ENCODE measurements at places on chromosomes 4 and X.
A peak's percentile ranks its signal among the peaks of the same experiment; 100 is the strongest.

DNA sequence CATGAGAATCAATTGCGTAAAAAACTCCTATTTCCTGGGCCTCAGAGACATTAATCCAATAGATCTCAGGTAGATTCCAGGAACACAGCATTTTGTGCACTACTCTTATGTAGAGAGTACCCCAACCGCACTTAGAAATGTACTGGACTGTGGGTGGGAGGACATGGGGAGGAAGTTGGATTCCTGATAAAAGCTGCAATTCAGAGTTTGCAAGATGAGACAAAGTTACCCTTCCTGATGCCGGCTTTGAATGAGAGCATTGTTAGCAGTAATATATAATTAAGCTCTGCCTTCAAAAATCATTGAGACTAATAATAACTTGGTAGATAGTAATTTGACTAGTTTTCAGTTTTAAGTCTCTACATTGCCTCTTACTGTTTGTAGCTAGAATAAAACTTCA, 323.3 kb upstream of the GALNT7 start:
- DNase-seq: no peak

GRCh38 chr4:185201977-185202962, 1.5 kb downstream of the CFAP97 start:
- DNase-seq: no peak

GRCh38 chrX:151634937-151635336, 60.3 kb upstream of the PRRG3 start:
- DNase-seq: no peak

DNA sequence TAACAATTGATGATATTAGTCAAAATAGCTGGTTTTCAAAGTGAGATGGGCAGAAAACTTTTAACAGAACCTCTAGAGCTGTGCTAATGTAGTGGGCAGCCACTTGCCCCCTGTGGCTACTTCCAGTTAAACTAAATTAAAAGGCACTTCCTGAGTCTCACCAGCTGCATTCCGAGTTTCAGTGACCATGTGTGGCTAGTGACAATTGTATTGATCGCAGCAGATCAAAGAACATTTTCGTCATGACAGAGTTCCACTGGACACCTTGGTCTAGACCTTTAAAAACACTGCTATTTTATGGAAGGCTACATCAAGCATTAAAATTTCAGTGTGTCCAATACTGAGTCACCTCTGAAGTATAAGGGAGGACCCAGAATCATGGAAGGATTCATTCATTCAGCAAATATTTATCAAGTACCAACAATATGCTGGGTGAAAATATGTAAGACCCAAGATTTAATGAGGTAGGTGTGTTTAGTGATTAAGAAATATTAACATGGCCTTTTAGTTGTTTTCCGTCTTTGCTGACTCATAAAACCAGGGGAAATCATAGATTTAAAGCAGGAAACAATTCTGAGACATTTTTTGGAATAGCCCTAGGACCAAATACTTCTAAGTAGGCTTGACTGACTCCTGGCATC, 5.1 kb upstream of the FAT1 start:
- no peak for DNase-seq

DNA sequence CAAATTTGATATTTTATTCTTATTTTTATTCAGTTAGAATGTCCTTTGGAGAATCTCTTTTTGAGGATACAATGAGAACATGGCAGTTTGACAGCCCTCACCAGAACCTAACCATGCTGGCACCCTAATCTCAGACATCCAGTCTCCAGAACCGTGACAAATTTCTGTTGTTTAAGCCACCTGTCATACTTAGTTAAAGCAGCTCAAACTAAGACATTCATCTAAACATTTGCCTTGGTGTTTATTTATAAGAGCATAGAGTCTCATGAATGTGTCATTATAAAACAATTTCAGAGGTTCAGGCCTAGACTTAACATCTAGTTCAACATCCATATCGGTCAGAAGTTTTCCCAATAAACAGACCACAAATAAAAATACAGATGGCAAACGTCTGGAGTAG, 125.1 kb upstream of the FUNDC1 start:
- DNase-seq: no peak

- DNase-seq: no peak
These were observed 438.1 kb upstream of the PCDH10 start for GRCh38 chr4:132710971-132711370.

DNA sequence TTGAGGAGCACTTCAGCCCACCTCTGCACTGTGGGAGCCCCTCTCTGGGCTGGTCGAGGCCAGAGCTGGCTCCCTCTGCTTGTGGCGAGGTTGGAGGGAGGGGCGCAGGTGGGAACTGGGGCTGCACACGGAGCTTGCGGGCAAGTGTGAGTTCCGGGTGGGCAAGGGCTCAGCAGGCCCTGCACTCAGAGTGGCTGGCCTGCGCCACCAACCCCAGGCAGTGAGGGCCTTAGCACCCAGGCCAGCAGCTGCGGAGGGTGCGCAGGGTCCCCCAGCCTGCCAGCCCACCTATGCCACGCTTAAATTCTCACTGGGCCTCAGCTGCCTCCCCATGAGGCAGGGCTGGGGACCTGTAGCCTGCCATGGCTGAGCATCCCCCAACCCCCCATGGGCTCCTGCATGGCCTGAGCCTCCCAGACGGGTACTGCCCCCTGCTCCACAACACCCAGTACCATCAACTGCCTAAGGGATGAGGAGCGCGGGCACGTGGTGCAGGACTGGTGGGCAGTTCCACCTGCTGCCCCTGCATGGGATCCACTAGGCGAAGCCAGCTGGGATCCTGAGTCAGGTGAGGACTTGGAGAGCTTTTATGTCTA, 110.9 kb downstream of the SLC39A8 start:
- DNase-seq: no peak

DNA sequence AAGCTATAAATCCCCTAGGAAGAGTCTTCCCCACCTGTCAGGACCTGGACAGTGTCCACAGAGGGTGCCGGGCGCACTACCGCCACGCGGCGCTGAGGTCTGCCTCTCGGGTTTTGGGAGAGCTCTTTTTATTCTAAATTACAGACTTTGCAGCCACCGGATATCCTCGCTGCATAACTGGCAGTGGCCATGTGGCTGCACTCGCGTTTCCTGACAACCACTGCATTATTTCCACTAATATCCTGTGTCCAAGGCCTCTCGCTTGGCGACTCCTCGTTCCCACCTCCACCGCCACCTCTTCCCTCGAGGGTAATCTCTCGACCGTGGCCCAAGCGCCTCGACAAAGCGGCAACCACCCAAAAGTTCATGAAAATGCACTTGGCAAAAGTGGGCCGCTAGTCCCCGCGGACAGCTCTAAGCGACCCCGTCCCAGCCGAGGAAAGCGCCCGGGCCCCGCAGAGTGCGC, 512 bp upstream of the TMEM131L start:
- DNase-seq: peak; percentile 55

- no peak for DNase-seq
These were observed 106.7 kb upstream of the PSAPL1 start for GRCh38 chr4:7541414-7541810.

DNA sequence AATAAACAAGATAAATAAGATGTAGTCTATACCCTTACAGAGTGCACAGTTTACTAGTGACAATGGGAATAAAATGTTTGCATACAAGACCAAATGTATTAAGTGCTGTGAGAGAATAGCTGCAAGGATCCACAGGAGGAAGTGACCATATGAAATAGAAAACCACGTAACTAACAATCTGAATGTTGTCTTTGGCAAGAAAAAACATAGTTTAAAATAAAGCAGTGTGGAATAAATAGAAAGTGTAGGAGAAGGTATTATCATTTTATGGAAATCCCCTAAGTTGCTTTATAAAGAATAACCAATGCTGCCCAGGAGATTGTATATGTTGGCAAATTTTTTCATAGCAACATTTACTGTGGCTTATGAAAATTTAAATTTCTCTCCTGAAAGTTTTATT, 116.1 kb downstream of the PCDH7 start:
- DNase-seq: no peak

DNA sequence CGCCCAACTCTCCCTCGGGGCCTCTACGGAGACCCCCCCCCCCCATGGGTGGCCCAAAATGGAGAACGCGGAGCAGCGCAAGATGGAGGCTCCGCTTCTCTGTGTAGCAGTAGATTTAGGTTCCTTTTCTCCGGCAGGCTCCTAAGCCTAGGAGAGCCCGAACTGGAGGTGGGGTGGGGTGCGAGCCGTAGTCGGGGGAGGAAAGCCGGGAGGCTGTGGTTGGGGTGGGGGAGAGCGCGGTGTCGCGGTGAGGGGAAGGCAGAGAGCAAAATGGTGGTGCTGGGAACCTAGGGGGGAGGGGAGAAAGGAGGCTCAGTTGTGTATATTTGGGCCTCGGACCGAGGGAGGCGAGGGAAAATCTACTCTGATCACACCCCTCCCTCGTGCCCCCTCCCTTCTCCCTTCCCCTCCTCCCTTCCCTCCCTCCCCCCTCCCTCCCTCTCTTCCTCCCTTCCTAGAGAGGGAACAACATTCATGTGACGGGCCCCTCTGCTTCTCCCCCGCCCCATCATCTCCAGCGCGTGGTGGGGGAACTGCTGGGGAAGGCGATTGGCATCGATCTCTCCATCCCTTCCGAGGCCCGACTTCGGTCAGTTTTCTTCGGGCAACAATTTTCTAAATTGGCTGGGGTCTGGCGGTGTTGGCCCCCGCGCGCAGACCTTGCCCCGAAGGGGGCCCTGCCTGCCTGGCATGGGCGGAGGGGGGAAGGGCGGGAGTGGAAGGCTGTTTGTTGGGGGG, at the start of gene STAG2:
Gene STAG2 (plus strand): TSS at position 439 of the 738 bp plus-strand sequence. CDS start 60,922 bp downstream, outside the sequence.
- DNase-seq: peak; percentile 48

- DNase-seq: no peak
These were observed 137.8 kb downstream of the FBXW7 start for GRCh38 chr4:152398060-152398459.

GRCh38 chrX:45322382-45322781, 121.7 kb upstream of the DIPK2B start:
- peak; percentile 21 for DNase-seq

DNA sequence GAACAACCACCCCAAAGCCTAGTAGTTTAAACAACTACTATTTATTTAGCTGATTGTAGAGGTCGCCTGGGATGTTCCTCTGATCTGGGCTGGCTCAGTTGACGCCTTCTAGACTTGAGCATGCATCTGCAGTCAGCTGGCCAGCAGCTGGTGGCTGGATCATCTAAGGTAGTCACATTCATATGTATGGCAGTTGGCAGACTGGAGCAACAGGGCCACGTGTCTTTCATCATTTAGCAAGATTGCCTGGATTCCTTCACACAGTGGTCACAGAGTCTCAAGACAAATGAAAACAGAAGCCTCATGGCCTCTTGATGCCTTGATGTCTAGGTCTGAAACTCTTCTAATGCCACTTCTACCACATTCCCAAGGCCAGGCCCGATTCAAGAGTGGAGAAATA, 220.6 kb upstream of the S100G start:
- no peak for DNase-seq

GRCh38 chrX:13764281-13764680, 29.7 kb downstream of the OFD1 start:
- DNase-seq: no peak

DNA sequence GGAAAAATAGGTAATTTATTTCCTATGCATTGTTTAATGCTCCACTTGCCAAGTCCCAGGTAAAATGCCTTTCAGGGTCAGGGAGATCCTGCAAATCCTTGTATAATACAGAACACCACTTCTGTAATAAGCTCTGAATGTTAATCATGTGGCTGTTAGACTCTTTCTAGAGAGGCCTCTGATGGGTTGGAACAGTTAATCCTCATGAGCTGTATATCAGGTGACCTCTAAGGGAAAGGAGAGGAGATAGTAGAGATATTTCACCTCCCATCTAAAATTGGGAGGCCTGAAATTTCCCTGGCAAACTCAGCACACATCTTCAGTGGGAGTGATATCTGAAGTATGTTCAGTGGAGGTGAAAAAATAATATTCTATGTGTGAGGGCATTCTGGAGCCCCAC, 210.6 kb upstream of the WDFY3 start:
- no peak for DNase-seq

DNA sequence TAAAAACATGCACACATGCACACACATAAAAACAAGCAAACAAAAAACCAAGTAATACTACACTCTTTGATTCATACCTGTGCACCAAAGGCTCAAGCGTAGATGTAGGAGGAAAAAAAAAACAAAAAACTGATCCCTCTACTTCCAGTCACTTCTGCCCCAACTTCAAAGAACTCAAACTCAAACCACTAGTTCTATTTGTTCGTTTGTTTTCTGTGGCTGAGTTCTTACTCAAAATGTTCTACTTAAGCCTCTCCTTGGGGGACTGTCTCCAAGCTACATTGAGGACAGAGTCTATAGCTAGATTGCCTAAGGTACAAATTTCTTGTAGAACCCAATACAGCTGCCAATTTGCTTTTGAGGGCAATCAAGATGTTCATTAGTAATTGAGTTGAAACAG, 171.0 kb upstream of the ATOH1 start:
- no peak for DNase-seq

- DNase-seq: no peak
These were observed 206.9 kb upstream of the INTU start for GRCh38 chr4:127425851-127426250.

DNA sequence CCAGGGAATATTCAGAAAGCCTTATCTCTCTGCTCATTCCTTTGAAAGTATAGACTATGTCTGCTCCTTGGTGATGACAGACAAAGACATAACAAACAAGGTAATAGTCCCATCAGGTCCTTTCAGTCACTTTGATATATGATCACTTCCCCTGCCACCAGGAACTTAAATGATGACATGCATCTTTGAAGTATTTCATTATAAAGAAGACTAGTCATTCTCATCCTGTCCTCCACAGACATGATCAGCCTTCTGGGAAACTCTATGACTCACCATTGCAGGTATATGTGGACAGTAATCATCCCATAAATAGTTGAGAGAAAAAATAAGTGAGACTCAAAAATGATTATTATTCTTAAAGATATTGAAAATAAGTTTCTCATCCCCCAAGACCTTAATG, 117.5 kb upstream of the VCX2 start:
- DNase-seq: no peak

DNA sequence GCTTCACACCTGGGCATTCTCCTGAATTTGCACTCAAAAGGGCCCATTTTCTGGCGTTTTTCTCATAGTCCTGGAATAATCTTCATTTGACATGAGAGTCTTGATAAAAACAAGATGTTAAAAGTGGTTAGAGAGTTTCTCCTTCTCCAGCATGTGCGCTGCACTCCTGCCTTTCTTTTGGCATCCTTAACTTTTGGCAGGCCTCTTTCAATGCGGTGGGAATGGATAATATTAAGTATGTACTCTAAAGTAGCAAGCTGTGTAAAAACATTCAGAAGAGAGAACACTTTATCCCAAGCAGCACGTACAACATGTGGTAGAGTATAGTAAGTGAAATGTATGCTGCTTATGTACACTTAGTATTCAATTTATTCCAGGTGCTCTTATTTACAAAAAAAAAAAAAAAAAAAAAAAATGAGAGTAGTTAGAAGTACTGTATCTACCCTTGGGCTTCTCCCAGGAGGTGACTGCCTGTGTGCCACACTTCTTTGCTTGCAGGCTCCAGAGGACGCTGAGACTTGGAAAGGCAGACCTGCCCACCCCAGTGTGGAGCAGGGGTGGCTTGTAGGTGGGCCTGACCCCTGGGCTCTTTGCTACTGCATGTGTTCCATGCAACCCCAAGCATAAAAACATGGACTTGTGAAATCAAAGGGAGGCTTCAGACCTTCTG, 3.9 kb downstream of the FGF2 start:
- no peak for DNase-seq

DNA sequence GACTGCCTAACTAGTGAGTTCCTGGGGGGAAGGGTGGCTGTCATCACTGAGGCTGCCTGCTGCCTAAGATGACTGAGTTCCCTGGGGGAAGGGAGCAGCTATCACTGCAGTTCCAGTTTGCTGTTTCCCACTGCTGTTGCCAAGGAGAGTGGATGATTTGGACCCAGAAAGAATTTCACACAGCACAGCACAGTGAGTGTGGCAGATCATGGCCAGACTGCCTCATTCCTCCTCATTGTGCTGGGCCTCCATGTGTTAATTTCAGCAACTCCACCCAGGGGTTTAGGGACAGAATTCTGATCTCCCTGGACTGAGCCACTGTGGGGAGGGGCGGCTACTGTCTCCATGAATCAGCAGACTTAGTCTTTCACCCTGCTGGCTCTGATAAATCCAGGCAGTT, 125.0 kb downstream of the TEX13C start:
- DNase-seq: no peak

Data from right renal cortex interstitium (tissue), 3 donors.